ENCODE measurements at places on chromosomes 4 and X.

DNA sequence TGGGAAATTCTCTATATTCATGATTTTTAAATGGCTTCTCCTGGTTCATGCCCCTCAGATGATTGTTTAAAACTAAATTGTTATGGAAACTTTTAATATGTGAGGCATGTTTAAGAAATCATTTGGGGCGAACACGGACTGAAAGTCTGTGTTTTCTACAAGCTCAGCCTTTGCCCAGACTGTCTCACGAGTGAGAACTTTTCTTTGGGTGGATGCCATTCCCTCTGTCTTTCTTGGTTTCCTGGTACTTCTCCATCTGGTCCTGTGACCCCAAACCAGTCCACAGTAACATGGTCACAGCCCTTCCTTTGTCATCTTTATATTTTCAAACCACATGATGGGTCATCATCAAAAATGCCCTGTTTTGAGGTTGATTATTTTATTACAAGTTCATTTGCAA is 186.6 kb upstream of the GNPDA2 start:
- DNase-seq: no peak

GRCh38 chr4:15695729-15696128 is 7.1 kb upstream of the BST1 start:
- no peak for DNase-seq

DNA sequence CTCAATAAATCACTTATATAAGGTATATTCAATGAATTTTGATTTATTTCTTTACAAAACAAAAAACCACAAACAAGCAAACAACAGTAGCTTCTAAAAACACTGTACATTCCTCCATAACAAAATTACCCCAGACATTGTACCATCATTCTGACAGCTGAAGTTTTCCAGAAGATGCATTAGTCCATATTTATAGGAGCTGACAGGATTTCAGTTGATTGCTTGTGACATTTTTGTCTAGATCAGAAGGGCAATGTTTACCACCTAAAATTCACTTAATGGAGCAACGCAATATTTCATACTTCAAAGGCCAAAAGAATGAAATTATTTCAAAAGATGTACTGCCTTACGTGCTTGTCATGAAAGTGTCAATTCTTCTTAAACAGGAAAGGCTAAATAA is 167.0 kb downstream of the ATP10D start:
- no peak for DNase-seq

DNA sequence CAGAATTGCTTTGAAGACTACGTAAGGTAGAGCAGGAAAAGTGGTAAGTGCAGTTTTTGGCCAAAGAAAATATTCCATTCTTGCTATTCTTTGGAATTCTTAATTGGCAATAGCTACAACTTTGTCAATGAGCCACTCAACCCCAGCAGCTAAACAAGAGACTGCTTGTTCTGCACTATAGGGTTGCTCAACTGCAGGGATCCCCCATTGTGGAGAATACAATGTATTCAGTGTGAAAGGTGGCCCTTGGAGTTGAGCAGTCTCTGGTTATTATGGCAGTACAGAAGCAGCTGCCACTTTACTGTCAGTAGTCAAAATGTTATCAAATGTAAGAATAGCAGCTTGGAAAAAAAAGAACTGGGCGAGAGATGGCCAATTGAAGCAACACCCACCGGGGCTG is 808.7 kb downstream of the CENPC start:
- DNase-seq: no peak

DNA sequence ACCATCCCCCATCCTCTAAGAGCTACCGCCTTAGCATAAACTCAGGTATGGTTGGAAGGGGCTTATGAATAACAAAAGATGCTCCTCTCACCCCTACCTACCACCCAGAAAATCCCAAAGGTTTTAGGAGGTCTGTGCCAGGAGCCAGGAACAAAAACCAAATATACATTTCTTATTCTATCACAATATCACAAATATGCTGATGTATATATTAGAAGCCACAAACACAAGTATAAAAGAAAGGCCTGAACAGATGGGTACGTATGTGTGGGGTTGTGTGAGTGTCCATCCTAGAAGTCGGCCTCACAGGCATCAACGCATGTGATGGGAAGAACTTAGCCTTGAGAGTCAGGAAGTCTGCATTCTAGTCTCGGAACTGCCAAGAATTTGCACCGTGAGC is 8.7 kb upstream of the ANXA5 start:
- DNase-seq: no peak
